NB4 (cell line): ENCODE measurements at places on chromosomes 6 and 20.

DNA sequence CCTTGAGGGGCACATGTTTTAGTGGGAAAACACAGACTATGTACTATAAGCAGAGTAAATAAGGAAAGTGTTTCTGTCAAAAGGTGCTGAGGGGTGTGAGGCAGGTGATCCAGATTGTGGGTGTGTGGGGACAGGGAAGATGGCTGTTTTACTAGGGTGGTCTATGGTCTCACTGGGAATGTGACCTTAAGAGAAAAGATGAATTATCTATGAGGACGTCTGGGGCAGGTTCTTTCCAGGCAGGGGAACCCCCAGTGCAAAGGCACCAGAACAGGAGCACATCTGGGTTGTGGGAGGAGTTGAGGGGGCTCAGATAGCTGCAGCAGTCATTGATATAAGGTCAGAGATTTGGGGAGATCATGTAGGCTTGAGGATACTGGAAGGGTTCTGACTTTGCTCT lies 18.2 kb upstream of the POLR1H start:
- DNase-seq, result no peak

- no peak for DNase-seq
These were observed 10.5 kb upstream of the MLN start for GRCh38 chr6:33813990-33814985.

GRCh38 chr20:1748777-1749176 lies 91.2 kb upstream of the SIRPG start:
- DNase-seq, result no peak

GRCh38 chr6:36337814-36338213 lies 1.1 kb upstream of the BNIP5 start:
- peak; percentile 23 for DNase-seq

GRCh38 chr20:33551778-33552177 lies 61.9 kb downstream of the CBFA2T2 start:
- DNase-seq, result no peak
